ENCODE measurements at places on chromosomes 5 and 9. TPM values are rescaled to one million over a fixed set of nuclear protein-coding genes. Genes with fewer than 3 reads are reported as not detected.

The CAMK4 gene
- 2.1 TPM for total RNA-seq

The SURF1 gene
- 32.9 TPM for total RNA-seq

DNA sequence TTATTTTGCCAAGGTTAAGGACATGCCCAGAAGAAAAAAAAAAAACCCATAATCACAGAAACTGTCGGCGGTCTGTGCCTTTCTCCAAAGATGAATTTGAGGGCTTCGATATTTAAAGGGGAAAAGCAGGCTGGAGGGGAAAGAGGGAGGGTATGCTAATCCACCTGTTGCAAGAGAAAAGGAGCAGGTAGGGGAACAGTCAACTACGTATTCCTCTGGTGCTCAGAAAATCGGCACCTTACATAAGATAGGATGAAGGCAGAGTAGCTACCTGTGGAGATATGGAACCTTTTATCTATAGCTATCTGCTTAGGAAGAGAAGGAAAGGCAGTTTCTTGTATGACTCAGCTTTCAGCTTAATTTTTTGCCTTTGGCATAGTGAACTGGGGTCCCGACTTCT is 77.7 kb downstream of the PTCD2 start:
- no peak overlapping the region for H3K4me3 ChIP-seq
- DNase-seq: no peak
- H3K36me3 ChIP-seq: no peaks in the 10 kb centered on the region
- H3K27me3 ChIP-seq: no peaks in the 10 kb centered on the region
- no peaks in the 10 kb centered on the region for H3K4me1 ChIP-seq

- no peak overlapping the region for H3K27ac ChIP-seq
- no peak overlapping the region for H3K4me3 ChIP-seq
- no peaks in the 10 kb centered on the region for H3K36me3 ChIP-seq
- DNase-seq: no peak
Observed at GRCh38 chr5:137348759-137349158, 150.4 kb downstream of the SPOCK1 start.

- peak; percentile 48 for DNase-seq
- H3K4me1 ChIP-seq: peaks cover 25% of the 10 kb centered on the region
- H3K27ac ChIP-seq: peak overlapping the region; percentile 49
- H3K4me3 ChIP-seq: no peak overlapping the region
Observed at GRCh38 chr9:88799541-88800328, 191.5 kb upstream of the S1PR3 start.

- no peaks in the 10 kb centered on the region for H3K36me3 ChIP-seq
- H3K4me1 ChIP-seq: no peaks in the 10 kb centered on the region
- no peaks in the 10 kb centered on the region for H3K27me3 ChIP-seq
- DNase-seq: no peak
- no peak overlapping the region for H3K4me3 ChIP-seq
Observed at GRCh38 chr9:134839455-134840125, 41.0 kb upstream of the FCN2 start.

The SLC6A18 gene
- not detected for total RNA-seq

DNA sequence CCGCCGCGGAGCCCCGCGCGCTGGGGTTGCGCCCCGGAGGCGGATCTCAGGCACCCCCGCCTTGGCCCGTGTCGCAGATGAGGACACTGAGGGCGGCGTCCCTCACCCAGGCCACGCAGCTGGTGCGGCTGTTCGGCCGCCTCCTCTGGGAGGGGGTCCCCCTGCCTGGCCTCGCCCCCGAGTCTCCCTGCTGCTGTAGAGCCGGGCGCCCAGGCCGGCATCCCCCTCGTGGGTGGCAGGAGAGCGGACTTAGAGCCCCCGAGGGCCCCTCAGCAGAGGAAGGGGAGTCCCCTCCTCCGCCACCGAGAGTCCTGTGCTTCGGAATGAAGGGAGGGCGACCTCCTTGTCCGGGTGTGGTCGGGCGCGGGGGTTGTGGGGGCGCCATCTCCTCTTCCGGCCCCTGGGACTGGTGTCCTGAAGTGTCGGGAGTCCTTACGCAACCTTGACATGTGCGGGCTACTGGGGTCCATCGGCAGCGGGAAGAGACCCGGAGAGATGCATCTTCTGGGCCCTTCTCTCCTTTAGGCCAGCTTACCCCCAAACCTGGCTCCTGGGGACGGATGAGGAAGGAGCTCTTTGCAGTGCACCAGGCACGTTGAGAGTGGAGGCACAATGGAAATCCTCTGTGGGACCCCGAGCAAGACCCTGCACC is 11.7 kb upstream of the EXOSC2 start:
- no peaks in the 10 kb centered on the region for H3K4me1 ChIP-seq
- no peak for DNase-seq

DNA sequence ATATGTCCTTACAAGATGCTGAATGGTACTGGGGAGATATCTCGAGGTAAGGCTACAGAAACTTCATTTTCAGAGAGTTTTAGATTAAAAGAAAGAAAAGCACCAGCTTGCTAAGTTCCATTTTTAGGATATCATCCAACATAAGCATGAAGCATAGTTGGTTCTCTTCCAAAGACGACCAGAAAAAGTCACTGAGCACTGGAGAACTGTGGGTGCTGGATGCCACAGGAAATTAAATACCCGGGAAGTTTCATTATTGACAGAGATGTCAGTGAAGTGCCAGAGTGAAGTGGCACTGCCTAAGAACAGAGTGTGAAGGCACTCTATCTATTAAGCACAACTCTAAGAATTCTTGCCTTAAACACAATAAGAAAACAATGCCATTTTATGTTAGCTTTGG is 76.8 kb downstream of the PIK3R1 start:
- H3K27ac ChIP-seq: no peak overlapping the region
- H3K4me3 ChIP-seq: no peak overlapping the region
- H3K27me3 ChIP-seq: no peaks in the 10 kb centered on the region
- no peak for DNase-seq
- H3K36me3 ChIP-seq: peaks cover 47% of the 10 kb centered on the region

DNA sequence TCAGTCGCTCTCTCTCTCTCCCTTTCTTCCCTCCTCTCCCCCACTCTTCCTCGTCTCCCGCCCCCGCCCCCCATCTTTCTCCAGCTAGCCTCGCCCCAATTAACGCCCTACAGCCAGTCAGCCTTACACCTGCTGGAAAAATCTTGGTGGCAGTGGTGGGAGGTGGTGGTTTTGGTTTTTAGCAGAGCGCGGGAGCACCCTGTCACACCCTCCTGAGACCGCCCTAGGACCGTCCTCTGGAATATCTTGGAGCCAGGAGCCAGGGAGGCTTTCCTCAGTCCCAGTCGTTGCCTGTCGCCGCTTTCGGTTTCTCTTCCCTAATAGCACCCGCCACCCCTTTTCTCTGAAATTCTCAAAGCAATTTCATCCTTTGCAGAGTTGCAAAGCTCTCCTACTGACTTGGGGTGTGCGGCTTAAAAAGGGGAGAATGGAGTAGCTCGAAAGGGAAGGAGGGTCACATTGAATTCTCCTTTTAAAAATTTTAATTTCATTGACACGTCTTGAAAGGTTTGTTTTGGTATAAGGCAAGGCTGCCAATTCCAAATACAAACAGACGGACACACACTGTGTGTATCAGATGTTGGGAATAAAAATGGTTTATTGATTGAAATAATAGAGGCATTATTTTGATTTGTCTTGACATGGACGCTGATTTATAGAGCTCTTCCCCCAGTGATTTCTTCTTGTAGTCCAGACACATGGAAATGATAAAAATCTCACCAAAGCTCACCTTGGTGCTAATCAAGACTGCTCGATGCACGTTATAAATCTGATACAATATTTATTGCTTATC is 301.3 kb downstream of the PARP8 start:
- no peak overlapping the region for H3K27ac ChIP-seq
- H3K36me3 ChIP-seq: no peaks in the 10 kb centered on the region
- peaks cover 94% of the 10 kb centered on the region for H3K27me3 ChIP-seq
- H3K4me1 ChIP-seq: peaks cover 10% of the 10 kb centered on the region
- peak; percentile 43 for DNase-seq
- no peak overlapping the region for H3K4me3 ChIP-seq

DNA sequence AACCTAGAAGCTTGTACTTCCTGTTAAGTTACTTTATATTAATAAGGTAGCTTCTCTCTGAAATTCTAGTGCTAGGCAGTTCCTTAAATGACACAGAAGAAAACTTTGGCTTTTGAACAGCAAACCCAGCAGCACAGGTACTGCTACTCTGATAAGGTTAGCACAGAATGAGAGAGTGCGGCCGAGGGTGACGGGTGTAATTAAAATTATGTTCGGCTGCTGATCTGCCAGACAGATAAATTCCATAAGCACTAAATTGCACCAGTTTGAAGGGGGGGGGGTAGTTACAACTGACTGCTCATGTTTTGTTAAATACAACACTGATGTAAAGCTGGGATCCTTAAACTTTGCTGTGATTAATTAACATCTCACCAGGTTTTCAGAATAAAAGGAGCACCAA is 475.1 kb downstream of the SPOCK1 start:
- DNase-seq: no peak
- H3K4me1 ChIP-seq: no peaks in the 10 kb centered on the region
- H3K4me3 ChIP-seq: no peak overlapping the region
- H3K27me3 ChIP-seq: no peaks in the 10 kb centered on the region
- no peak overlapping the region for H3K27ac ChIP-seq

DNA sequence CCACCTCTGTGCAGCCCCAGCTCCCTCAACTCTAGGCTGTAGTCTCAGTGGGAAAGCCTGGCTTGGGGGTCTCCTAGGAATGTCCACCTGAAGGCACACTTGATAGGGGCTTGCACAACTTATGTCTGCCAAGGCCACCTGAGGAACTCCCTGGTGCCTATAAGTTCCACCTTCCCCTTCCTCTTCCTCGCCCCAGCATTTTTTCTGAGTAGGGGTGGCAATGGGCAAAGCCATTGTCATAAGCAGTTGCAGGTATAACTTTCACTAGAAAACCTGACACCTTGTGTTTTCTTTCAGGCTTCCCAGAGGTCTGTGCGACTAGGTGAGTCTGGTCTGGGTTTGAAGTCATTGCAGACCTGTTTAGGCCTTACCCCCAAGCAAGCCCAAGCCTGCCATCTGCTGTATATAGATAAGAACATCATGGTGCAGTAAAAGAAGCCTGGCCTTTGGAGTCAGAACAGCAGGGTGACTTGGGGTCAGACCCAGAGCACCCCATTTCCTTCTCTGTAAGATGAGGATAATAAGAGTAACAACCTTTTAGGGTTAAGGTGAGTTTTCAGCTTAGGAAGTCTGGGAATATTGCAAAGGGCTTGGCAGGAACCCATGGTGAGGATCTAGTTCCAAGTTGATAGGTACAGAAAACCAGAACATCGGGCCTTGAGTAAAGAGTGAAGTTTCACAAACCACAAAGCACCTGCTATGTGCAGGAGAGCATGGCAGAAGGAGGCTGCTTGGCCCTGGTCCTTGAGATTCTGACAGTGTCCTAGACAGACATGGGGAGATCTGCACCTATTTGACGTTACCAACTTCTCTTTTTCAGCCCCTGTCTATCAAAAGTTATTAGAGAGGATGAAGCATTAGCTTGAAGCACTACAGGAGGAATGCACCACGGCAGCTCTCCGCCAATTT is 33.8 kb downstream of the TGFBI start:
- no peaks in the 10 kb centered on the region for H3K4me1 ChIP-seq
- H3K36me3 ChIP-seq: no peaks in the 10 kb centered on the region
- H3K27me3 ChIP-seq: no peaks in the 10 kb centered on the region
- no peak overlapping the region for H3K4me3 ChIP-seq
- H3K27ac ChIP-seq: no peak overlapping the region

GRCh38 chr9:100668024-100668423 is 90.1 kb downstream of the CAVIN4 start:
- no peak for DNase-seq
- H3K27ac ChIP-seq: no peak overlapping the region
- no peaks in the 10 kb centered on the region for H3K4me1 ChIP-seq
- H3K27me3 ChIP-seq: no peaks in the 10 kb centered on the region
- H3K4me3 ChIP-seq: no peak overlapping the region
- H3K36me3 ChIP-seq: no peaks in the 10 kb centered on the region

DNA sequence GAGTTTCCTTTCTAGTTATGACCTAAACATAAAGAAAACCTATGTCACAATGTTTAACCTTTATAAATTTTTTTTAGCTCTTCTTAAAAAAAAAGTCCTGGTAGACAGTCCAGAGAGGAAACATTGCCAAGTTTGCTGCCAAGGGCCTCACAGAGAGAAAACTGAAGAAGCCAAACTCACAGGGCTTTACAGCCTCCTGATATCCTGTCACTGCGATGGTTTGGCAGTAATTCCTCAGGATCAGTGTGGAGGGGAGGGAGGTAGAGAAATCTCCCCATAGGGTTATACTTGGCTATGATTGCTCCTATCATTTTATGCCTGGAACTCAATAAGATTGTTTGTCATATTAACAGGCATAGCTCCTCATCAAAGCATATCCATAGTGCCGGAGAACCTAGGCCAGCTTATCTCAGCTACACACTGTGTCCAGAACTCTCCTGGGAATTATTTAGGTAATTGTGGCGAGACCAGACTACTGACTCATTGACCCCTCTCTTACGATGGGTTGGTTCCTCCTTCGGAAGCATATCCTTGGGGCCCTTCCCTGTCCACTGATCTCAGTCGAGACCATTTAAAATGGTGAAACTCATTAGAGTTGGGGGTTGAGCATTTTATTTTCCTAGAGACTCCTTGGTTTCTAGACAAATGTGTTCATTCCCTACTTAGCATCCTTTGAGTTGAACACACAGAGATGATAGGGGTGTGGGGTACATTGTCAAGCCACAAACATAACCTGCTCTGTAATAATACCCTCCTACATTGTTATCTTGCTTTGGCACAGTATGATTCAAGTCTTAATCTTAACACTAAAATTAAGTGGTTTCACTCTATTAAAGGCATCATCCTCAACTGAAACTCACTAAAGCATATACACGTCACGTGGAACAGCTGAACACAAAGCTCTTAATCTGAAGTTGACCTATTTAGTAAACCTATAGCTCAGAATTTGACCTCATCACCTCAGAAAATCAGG is 53.4 kb upstream of the TMC1 start:
- no peaks in the 10 kb centered on the region for H3K36me3 ChIP-seq
- no peak overlapping the region for H3K27ac ChIP-seq
- H3K4me3 ChIP-seq: no peak overlapping the region
- no peaks in the 10 kb centered on the region for H3K4me1 ChIP-seq
- no peak for DNase-seq

The ITGA1 gene
- total RNA-seq: 2.9 TPM

The OTP gene
- not detected for total RNA-seq

The SPATA31A1 gene
- total RNA-seq: not detected

DNA sequence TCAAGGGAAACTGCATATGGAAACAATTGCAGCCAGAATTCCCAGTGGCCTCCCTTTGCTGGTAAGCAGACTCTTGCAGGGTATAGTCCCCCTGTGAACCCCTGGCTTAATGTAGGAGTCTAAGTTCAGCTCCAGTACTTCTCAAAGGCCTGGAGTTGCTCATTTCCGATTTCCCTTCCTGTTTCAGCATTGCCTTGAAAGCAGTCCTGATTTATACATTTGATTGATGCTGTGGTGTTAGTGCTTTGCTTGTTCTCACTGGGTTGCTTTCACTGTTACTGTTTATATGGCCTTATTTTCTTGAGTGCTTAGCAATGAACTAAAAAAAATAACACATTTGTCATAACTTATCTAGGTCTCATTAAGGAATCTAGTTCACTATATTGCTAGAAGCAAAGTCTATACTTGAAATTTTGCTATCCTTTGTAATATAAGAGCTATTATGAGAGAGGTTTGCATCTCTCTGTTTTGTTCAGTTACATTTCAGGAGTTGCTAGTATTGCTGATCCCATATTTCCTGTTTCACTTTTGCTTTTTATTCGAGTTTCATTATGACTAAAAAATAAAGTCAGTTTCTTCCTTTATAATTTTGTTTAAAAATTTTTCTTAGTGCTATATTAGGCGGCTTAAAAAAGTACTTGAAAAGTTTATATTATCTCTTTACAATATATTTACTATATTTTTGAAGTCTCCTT is 122.4 kb upstream of the NMUR2 start:
- H3K27ac ChIP-seq: no peak overlapping the region
- H3K4me3 ChIP-seq: no peak overlapping the region
- no peaks in the 10 kb centered on the region for H3K36me3 ChIP-seq

The CRB2 gene
- 91.7 TPM for total RNA-seq

Data from cardiac muscle cell (in vitro differentiated cells and primary cell).